Right cardiac atrium (tissue), 5 donors: ENCODE measurements at places on chromosomes 3 and 15. TPM values are rescaled to one million over a fixed set of nuclear protein-coding genes. Genes with fewer than 3 reads are reported as not detected.

- no peak for DNase-seq
Observed at GRCh38 chr15:90808517-90809235, 59.7 kb upstream of the FURIN start.

Gene GOLGA6A
- not detected for total RNA-seq

DNA sequence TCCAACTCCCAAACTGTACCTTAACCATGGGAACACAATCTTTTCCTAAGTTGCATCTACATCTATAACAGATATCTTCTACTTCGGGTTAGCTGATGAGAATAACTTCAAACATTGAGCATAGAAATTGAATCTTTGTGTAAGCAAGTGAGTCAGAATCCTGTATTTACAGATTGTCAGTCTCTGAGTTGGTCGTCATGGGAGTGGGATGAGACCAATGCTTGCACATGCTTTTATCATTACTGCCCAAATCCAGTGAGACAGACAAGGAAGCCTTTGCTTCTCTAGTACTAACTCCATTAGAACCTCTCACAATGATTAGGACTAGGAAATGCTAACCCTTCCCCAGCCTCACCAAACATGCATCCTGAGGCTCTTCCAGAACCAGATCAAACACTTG lies 587.1 kb upstream of the ZNF717 start:
- DNase-seq = no peak

DNA sequence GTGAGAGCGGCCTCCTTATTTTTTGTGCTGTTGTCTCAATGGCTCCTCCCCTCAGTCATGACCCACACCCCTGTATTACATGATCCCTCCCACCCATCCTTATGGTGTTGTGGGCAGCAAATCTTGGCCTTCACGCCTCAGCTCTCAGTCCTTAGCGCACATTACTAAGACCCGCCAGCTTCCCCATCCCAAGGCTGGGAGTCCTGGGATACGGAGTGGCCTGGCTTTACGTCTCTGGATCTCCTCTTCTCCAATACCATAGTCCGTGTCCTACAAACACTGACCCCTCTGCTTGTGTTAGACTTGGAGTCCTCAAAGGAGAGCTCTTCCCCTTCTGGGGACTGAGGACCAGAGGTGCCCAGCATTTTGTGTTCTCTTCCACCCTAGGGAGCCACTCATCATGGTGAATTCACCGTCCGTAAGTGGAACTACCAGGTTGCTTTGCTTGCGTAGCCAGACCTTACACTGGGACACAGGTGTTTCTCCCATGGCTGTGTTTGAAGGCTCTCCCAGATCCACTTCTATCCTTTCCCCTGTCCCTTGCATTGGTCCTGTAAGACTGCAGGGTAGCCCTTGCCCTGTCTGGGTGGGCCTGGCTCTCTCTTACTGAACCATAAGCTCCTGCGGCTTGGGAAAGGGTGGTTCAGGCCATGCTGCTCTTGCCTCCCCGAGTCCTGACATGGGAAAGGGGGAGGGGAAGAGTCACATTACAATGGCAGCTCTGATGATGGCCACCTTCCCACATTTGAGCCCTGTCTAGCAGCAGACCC lies 13.6 kb downstream of the GRM2 start:
- DNase-seq = no peak
